ENCODE measurements at places on chromosomes 3 and 15.

GRCh38 chr3:56488812-56489600 is 20.7 kb upstream of the ERC2 start:
- DNase-seq: no peak

GRCh38 chr3:53518495-53518981 is 24.1 kb downstream of the CACNA1D start:
- no peak for DNase-seq

DNA sequence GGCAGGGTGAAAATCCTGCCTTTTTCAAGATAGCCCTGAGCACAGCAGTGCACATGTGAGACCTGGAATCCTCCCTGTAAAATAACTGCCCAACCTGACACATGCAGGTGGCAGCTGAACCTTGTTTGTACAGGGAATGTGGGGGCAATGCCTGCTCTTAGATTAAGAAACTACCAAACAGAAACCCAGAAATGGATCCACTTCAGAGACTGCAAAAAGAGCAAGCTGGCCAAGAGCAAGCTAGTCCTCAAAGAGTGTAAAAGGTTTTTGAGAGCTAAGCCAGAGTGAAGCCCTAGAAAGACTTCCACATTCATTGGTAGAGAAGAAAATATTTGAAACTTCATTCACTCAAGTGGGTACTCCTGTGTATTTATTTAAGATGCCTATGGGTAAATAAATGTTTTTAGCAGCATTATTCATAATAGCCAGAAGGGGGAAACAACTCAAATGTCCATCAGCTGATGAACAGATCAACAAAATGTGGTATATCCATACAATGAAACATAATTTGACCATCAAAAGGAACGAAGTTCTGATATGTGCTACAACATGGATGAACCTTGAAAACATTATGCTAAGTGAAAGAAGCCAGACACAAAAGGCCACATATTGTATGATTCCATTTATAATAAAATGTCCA is 96.0 kb upstream of the TSC22D2 start:
- DNase-seq: no peak

DNA sequence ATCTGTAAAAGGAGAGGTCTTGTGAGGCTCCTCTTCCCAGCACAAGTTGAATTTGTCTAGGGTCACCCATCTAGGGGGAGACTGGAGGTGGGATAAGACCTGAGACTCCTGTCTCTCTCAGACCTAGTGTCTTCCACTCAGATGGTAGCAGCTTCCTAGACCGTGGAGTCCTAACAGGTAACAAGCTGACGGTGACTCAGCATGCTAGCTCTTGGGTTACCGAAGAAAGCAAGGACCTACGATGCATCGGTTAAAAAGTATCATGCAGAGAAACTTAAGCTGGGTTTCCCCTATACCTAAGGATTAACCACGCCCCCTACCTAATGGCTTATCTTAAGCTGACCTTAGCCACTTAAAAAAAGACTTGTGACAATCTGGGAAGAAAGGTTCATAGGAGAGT is 7.6 kb downstream of the LRRN1 start:
- no peak for DNase-seq

DNA sequence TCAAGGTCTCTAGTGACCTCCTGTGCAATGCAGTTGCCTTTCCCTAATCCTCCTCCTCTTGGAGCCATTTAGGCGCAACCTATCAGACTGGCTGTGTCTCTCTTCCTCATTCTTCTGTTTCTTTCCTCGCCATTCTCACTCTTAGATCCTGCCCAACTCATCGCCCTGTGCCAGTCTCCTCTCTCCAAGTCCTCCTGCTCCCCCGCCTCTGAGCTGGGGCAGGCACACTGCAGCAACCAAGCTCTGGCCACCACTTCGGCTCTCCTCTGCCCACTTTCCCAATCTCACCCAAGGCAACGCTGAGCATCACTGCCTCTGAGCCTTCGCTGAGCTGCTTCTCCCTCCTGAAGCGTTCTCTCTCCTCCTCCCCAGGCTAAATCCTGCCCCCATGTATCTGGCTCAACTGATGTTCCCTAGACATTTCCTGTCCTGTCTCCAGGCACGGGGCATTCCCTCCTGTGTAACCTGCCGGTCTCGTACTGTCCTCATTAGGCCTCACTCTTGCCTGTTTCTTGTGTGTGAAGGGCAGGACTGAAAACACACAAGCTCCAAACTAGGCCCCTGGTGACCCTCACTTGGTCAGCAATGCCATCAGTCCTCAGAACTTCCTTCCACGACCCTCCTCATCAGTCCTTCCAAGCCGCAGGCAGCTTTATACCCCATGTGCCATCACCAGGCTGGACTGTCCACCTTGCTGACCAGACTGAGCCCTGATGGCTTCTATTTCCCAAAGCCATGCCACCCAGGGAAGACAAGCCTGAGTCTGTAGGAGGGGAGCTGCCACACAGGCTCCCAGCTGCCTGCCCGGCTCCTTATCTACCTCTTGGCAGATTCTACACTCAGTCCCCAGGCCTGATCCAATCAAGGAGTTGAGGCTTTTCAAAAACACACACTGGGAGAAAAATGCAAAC is 85.6 kb downstream of the SEC22A start:
- no peak for DNase-seq

- DNase-seq: no peak
These were observed 5.9 kb downstream of the SH2D7 start for GRCh38 chr15:78098131-78098755.

DNA sequence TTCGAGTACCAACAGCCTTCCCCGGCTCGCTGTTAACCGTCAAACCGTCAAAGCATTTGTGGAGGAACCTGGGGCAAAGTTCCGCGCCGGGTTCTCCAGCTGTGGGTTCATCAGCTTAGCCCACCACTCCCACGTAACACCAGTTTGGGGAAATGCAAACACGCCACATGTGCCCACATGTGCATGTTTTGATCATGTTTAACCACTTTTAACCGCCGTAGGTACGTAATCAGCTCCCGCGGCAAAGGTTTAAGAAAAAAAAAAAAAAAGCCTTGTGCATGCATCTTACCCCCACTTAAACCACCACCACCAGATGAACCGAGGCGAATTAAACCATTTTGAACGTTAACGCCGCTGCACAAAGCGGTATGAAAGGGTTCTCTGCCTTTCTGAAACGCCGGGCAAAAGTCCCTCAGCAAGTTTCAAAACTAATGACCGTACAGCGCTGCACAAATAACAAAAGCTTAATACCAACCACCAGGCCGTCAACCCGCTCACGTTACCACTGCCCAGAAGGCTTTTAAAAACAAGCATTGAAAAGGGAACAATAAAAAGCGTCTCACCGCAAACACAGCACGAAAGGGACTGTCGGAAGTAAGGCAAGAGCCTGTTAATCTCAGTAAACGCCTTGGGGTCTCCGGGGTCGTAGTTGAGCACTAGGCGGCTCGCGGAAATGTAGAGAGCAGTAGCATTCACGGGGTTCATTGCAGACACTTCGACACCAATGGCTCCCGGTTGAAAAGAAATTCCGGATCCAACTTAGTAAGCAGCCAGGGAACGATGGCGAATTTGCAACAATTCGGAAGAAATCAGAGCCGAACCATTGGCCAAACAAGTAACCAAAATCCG is 1.5 kb downstream of the MSL2 start:
- no peak for DNase-seq

GRCh38 chr3:8556473-8556869 is 54.8 kb downstream of the LMCD1 start:
- DNase-seq: no peak

- no peak for DNase-seq
These were observed 16.5 kb upstream of the CLDN1 start for GRCh38 chr3:190338717-190339116.

DNA sequence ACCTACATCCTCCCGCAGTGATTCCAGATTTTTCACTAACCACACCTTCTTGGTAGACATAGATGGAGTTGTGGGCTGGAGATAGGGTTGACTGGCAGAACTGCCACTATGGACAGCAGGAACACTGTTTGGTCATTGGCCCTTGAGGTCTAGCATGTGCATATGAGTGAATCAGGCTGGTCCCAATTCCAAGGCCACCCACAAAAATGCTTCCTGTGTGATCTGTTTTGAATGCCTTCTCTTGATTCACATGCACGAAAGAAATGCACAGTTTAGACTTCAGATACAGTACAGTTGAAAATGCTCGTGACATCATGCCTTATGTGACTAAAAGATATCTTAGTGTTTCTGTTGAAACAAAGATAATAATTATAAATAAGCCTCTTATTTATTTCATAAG is 285.8 kb upstream of the SEMA6D start:
- DNase-seq: no peak

DNA sequence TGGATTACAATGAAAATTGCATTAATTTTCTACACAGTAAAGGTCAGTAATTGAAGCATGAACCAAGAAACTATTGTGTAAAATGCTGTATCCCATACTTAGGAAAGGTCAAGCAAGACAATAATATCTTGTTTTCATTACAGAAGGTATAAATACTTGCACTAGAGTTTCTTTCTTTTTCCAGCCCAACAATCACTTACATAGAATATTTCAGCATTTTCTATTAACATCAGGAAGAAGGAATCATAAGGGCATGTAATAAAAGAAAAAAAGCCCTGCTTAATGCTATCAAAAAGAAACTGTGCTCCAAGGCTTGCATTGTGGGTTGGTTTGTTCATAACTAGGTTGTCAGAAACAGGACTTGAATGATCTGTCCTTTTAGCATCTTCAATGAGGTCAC is 215.1 kb downstream of the MCTP2 start:
- DNase-seq: no peak

DNA sequence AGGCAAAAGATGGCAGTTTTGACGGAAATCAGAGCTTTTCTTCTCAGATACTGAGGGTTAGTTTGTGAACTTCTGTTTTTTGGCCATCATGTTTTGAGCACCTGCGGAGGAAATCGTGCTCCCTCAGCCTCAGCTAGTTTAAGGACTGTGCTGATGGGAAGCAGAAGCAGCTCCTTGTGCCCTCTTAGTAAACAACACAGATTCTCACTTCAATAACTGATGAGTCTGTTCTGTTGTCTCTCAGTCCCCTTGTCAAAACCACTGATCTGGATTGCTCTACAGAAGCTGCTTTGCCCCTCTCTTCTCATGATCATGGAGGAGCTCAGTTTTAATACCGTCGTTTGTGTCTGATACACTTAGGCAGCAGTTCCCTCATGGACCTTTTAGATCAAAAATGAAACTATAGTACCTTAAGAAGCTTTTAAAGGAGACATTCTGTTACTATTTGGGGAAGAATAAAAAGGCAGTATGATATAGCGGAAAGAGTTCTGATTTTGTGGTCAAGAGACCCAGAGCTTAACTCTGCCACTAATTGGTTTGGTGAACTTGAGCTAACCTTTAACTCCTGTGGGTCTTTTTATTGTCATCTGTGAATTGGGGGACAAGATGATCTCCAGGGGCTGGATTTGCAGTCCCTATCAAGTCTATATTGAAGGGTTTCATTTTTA is 152.6 kb downstream of the BBX start:
- no peak for DNase-seq

DNA sequence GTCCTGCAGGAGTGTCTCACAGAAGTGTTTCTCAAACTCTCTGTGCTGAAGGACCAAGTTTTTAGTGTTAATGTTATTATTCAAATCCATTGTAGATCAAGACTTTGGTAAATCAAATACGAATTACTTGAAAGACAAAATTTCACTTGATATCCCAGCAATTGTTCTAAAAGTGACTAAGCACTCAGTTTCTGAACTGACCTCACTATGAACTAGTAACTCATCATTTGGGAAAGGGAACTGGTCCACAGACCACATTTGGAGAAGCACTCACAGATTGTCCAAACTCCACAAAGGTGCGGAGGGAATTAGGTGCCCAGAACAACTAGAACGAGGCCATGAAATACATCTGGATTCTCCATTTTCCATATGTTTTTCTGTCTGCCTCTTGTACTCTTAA is 25.6 kb downstream of the FAM43A start:
- DNase-seq: no peak

DNA sequence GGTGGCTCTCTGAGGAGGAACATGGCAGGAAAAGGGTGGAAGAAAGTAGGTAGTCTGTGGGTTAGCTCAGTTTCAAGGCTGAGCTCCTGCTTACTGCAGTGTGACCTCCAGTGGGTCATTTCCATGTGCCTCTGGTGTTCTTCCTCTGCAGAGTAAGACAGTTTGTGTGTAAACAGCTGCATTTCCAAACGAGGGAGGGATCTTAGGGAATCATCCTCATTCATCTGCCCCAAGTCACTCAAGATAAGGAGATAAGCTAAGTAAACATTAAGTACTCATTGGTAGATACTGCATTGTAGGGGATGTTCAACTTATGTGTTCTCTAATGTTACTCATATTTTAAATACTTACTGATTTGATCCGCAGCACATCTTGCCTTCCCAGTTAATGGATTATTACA is 83.6 kb downstream of the CLSTN2 start:
- DNase-seq: no peak

DNA sequence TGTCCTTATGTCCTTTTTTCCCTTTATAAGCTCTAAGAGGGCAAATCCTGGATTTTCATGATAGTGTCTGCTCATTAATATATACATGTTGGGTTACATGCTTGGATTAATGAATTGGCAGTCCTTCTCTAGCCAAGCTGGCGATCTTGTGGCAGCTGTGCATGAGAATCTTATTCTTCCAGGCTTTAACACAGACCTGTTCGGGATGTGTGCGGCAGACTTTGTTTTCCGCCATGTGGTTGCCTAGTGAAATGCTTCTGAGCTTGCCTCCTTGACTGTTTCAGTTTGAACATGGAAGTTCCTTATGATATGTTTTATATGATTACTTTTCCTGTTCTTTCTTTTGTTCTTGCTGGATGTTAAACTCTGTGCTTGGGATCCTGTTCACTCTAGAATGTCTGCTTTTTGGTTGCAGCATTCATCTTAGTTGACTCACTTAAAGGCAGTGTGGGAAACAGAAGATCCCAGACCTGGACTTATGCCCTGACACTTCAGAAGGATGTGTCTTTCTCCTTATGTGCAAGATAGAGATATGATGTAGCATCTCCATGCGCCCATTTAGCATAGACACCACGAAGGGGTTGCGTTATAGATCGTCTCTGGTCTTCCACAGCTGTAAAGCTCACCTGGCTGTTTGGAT is 7.2 kb downstream of the CHCHD6 start:
- no peak for DNase-seq

- DNase-seq: no peak
These were observed 38.1 kb upstream of the TMC3 start for GRCh38 chr15:81411969-81412633.

Measured in NCI-H187 (cell line).